ENCODE measurements at places on chromosomes 5 and 9.

DNA sequence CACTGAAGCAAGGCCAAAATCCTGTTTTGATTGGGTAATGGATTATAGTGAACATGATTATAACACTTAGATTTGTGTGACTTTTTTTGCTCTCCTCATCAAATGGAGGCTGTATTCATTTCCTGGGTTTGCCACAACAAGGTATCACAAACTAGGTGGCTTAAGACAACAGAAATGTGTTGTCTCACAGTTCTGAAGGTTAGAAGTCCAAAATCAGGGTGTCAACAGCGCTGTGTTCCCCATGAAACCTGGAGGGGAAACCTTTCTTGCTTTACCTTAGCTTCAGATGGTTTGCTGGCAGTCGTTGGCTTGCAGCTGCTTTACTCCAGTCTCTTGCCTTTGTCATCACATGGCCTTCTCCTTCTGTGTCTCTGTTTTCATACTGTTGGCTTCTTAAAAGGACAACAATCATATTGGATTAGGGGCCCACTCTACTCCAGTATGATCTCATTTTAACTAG, 32.4 kb downstream of the CDC42SE2 start:
- DNase-seq = no peak

DNA sequence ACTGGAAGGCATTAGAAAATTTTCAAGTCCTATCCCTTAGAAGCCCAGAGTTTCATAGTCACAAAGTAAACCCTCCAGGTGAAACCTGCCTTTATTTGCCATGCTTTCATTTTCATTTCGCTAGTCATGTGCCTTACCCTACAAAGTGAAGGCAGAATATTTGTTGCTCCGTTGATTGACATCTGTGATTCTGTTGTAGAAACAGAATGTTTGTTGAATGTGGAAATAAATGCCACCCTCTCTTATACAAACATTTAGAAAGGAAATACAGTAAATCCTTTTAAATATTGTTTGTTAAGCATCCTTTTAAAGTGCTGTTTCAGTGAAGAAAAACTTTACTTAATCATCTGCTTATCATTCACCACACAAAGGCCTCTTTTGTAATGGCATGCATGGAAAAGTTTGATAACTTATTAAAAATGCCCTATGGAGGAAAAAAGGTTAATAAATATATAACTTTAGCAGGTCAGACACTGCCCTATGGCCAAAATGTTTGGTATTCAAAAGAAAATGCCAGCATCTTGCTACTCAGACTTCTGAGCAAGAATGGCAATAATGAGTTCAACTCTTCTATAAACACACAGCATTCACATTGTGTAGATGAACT, 34.3 kb upstream of the CAST start:
- DNase-seq = no peak

GRCh38 chr5:116621599-116621998, 47.0 kb upstream of the SEMA6A start:
- DNase-seq = no peak

GRCh38 chr5:170144286-170145023, 38.8 kb downstream of the FOXI1 start:
- DNase-seq = no peak

GRCh38 chr5:163503106-163504078, 2.0 kb upstream of the MAT2B start:
- DNase-seq = no peak

- no peak for DNase-seq
Observed at GRCh38 chr5:81639556-81639955, 111.3 kb downstream of the SSBP2 start.

DNA sequence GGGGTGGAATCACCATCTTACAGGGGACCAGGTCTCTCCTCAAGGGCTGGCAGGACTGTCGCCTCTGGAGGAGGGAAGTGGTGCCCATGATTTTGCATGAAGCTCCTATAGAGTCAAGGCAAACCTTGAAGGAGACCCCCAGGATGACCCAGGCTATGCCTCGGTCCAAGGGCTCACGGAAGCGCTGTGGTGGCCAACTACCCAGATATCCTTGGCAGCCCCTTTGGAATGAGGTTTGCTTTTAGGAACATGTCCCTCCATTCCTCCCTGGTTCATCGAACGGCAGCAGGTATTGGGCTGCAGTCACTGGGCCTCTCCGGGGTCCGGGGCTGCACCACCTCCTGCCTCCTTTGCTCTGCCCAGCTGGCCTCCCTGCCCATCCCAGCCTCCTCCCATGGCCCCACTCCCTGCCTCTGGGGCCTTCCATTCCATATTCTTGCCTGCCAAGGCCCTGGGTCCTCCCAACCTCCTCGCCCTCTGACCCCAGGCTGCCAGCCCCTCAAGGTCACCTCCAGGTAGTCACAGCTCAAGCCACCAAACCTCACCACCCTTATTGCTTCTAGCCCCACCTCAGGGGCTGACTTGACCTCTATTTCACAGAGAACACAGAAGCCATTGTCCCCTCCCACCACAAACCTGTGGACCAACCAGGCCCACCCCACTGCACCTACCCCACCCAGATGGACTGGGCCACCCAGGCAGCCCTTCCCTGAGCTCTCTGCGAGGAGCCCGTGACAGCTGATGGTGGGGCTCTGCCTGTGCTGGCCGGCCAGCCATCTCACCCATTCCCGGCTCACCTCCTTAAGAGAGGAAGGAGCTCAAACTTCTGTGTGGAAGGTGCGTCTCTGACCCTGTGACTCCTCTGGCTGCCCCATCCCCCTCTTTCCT, 3.6 kb upstream of the IL3 start:
- DNase-seq = peak; percentile 79

DNA sequence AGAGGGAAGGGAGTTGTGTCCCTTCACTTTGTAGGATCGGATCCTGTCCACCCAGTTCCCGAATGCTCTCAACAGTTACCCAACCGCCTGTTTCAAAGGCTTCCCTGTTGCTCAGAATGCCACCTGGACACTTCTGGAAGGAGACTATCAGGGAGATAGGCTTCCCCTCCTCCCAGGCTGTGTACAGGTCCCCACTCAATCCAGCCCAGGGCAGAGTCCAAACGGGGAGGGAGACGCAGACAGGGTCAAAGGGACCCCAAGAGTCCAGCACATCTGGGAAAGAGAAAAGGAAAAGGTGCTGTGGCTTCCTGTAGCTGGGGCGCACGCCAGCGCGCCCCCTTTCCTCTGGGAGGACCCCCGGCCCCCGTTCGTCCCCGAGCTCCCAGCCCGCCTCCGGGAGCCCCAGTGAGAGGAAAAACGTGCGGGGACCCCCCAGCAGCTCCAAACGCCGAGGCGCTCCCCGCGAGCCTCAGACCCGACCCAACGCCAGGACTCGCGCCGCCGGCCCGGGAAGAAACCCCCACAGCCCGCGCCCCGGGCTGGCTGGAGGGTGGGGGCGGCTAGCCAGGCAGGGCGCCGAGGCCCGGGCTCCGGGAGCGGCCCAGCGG, 640 bp downstream of the SURF4 start:
- DNase-seq = no peak

Measured in vagina (tissue), 2 donors.